ENCODE measurements at places on chromosomes 3 and 15. TPM values are rescaled to one million over a fixed set of nuclear protein-coding genes. Genes with fewer than 3 reads are reported as not detected.

Gene PLSCR5
- total RNA-seq: not detected

Gene CEP152
- 1.3 TPM for total RNA-seq

Gene ZNF662
- total RNA-seq: 3.3 TPM

Gene PPIB
- 94.9 TPM for total RNA-seq

Gene SAXO2
- total RNA-seq: 3.0 TPM

Gene CHST2
- 1.7 TPM for total RNA-seq

Gene SLC28A2
- total RNA-seq: not detected

Gene P2RY12
- total RNA-seq: 0.94 TPM

Gene EFCAB12
- total RNA-seq: not detected

Gene IL16
- total RNA-seq: 2.7 TPM

Gene GASK1A
- total RNA-seq: 0.75 TPM

Gene NDN
- 37.7 TPM for total RNA-seq

Gene ATP13A4
- total RNA-seq: 0.11 TPM

Gene TRPM1
- total RNA-seq: not detected
